ENCODE measurements at places on chromosomes 4 and X.

- DNase-seq: no peak
Measured at GRCh38 chr4:79695848-79696247, 287.8 kb upstream of the GK2 start.

DNA sequence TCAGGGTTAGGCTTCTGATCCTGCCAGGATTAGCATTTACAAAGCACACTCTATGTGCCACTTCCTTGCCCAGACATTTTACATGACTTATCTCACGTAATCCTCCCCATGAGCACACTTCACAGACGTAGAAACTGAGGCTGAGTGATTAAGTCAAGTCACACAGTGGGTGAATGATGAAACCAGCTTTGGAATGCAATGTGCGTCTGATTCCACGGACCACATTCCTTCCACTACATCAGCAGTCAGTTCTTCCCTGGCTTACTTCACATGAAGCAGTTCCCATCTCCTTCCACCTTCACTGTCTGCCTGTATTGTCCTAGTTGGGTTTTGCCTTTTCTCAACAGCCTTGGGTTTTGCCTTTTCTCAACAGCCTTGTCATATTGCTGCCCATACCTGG lies 134.3 kb upstream of the PPARGC1A start:
- DNase-seq: no peak

- no peak for DNase-seq
Measured at GRCh38 chr4:94598758-94599157, 147.0 kb downstream of the PDLIM5 start.

- DNase-seq: no peak
Measured at GRCh38 chrX:55142919-55143310, 54.1 kb downstream of the PAGE2 start.

DNA sequence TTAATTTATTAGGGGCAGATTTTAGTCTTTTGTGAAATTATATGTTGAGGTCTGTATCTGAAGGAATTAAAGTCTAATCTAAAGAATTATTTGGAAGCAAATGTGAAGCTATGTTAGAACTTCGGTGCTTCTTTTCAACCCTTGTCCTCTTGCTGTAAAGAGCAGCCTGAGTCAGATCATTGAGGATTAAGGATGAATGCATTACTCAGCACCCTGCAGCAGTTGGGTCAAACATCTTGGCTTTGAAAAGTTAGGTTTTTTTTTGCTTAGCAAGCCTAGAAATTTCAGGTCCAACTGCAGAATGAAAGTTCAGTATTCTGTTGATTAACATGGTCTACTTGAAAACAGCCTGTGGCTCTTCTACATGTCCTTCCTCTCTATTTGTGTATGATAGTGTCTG lies 57.6 kb downstream of the SLC4A4 start:
- no peak for DNase-seq

- DNase-seq: no peak
Measured at GRCh38 chr4:28073860-28074555, 1213.4 kb downstream of the STIM2 start.

DNA sequence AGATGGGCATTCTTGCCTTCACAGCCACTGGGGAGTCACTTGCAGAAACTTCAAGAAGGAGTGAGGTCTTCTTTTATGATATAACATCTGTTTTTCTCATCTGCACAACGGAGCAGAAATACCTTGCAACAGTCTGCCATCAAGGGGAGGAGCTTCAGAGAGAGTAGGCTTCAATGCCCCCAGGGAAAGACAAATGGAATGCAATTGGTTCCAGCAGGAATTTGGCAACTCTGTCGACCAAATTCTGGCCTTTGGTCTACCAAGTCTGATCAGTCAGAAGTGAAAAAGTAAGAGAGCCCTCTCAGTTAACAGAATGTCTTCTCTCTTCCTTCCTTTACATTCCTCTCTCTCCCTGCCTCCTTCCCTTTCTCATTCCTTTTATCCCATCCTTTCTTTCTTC lies 229.3 kb downstream of the IDS start:
- no peak for DNase-seq

DNA sequence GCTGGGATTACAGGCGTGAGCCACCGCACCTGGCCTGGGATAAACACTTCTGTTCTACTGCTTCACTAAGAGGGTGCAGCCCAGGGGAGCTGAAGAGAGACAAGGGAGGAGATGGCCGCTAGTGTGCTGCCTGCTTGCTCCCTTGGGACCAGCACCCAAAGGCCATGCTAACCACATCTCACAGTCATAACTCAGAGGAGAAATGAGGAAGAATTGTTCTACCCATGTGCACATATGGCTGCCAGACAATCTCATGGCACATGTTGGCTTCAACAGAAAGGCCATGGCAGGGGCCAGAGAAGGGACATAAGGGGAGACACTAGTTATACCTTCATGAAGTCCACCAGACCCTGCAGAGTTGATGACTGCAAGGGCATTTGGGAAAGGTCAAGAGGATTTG lies 22.4 kb downstream of the CLDN22 start:
- no peak for DNase-seq

DNA sequence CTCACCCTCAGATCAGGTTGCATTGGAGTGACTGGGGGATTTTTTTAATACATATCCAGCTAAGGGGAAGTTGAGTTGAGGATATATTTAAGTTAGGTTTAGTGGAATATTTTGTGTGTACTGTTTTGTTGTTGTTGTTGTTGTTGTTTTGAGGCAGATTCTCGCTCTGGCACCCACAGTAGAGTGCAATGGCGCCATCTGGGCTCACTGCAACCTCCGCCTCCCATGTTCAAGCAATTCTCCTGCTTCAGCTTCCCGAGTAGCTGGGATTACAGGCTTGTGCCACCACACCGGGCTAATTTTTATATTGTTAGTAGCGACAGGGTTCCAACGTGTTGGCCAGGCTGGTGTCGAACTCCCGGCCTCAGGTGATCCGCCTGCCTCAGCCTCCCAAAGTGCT lies 38.6 kb upstream of the ATP6AP2 start:
- no peak for DNase-seq
